SJSA1 (cell line): ENCODE measurements at places on chromosomes 2 and 18. TPM values are rescaled to one million over a fixed set of nuclear protein-coding genes. Genes with fewer than 3 reads are reported as not detected.
A peak's percentile ranks its signal among the peaks of the same experiment; 100 is the strongest.

- no peak for DNase-seq
- no peaks in the 10 kb centered on the region for H3K27me3 ChIP-seq
- no peak overlapping the region for H3K4me3 ChIP-seq
- no peak overlapping the region for H3K27ac ChIP-seq
- H3K36me3 ChIP-seq = no peaks in the 10 kb centered on the region
Measured at GRCh38 chr2:19866771-19867170, 35.0 kb downstream of the TTC32 start.

DNA sequence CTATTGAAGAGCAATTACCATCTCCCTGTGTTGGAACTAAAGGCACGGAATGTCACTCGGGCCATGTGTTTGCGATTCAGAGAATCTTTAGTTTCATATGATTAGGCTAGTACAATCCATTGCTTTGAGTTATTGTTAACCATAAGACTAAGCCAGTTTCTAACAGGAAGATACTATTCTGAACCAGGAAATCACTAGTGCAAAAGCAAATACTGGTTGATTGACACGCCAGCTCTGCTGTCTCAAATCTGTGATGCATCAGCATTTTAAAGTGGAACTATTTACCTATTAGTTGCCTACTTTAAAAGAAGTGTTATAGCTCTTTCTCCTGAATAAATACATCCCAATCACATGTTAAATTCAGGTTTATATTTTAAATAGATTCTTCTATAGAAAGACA, 61.9 kb downstream of the AFTPH start:
- no peak overlapping the region for H3K27ac ChIP-seq
- no peaks in the 10 kb centered on the region for H3K4me1 ChIP-seq
- DNase-seq = no peak

- H3K27ac ChIP-seq = peak overlapping the region; percentile 91
- peak; percentile 70 for DNase-seq
Measured at GRCh38 chr2:240874715-240875227, 6.1 kb downstream of the AGXT start.

DNA sequence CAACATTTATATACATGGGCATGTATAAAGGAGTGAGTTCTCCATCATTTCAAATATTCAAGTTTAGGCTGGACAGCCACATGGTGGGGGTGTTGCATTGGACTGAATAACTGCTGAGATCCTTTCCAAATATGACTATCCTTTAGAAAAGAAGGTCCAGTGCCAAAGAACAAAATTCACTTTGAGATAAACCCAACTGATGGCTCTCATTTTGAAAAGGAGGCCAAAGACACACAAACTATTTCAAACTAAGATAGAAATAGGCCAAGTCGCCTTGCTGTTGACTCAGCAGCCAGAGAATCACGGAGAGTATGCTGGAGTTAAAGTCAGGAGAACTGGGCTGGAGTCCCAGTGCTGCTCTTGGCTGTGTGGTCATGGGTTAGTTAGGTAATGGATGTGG, 204.5 kb upstream of the LRATD1 start:
- no peaks in the 10 kb centered on the region for H3K36me3 ChIP-seq
- no peak overlapping the region for H3K27ac ChIP-seq
- no peak overlapping the region for H3K4me3 ChIP-seq
- no peaks in the 10 kb centered on the region for H3K4me1 ChIP-seq

DNA sequence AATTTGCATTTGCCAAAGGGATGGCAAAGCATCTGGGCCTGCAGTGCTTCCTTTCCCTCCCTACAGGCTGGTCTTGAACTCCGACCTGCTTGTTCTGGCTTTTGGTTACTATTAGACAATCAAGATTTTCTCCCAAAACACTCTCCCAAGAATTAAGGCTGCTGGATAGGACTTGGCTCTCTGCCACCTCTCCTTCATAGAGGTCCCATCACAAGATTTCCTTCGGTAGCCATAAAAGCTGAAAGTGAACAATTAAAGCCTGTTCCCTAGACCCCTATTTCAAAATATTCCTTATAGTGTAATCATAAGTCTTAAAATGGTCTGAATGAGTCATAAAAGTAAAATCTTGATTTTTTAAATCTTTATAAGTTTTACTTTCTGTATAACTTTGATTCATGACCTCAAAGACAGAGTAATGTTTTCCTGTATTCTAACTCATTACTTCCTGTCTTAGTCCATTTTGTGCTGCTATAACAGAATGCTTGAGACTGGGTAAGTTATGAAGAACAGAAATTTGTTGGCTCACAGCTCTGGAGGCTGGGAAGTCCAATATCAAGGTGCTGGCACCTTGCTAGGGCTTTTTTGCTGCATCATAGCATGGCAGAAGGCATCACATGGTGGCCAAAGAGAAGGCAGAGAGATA, 37.8 kb upstream of the TNP1 start:
- H3K4me1 ChIP-seq = no peaks in the 10 kb centered on the region
- H3K27ac ChIP-seq = no peak overlapping the region
- DNase-seq = no peak

DNA sequence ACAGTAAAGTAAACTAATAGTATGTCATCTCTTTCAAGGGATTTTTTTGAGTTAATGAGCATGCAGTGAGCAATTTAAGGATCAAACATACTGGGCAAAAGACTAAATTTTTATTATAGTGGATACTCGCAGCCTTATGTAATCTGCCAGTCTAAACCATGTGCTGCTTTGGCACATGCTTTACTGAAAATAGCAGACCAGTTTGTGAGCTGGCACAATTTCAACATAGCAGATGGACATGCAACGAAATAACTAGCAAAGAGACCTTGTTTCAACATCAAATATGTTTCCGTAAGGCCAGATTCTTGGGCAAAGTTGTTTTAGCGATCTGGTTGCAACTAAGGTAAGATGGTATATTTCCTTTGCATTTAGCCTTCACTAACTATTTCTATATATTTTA, 807.3 kb downstream of the NR4A2 start:
- H3K27me3 ChIP-seq = no peaks in the 10 kb centered on the region
- no peaks in the 10 kb centered on the region for H3K4me1 ChIP-seq
- no peak for DNase-seq
- H3K27ac ChIP-seq = no peak overlapping the region

DNA sequence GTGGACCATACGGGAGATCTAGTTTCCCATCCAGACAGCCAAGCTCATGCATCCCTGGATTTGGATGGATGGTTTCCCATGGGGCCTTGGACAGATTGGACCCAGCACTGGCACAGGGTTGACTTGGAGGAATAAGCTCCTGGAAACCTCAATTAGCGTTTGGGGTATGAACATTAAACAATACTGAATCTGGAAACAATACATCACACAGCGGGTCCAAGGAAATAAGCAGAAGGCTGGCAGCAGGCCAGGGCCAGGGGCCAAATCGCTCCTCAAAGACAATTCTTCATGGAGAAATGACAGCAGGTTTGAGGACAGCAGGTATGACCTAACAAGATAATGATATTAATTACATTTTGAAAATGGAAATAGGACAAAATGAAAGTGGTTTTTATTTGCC, 540.6 kb downstream of the RIT2 start:
- no peaks in the 10 kb centered on the region for H3K4me1 ChIP-seq
- H3K27me3 ChIP-seq = no peaks in the 10 kb centered on the region
- no peak for DNase-seq
- no peak overlapping the region for H3K27ac ChIP-seq
- H3K4me3 ChIP-seq = no peak overlapping the region

GRCh38 chr2:27922842-27923241, 32.3 kb downstream of the BABAM2 start:
- no peak overlapping the region for H3K27ac ChIP-seq
- DNase-seq = no peak
- no peak overlapping the region for H3K4me3 ChIP-seq
- H3K36me3 ChIP-seq = no peaks in the 10 kb centered on the region

Gene KLHL29
- 1.1 and 1.9 TPM in 2 replicates for total RNA-seq

Gene PDE1A
- not detected in 2 replicates for total RNA-seq

Gene SH2D6
- not detected in 2 replicates for total RNA-seq

Gene ACTG2
- 78.8 and 135 TPM in 2 replicates for total RNA-seq

Gene MC2R
- total RNA-seq = not detected in 2 replicates

DNA sequence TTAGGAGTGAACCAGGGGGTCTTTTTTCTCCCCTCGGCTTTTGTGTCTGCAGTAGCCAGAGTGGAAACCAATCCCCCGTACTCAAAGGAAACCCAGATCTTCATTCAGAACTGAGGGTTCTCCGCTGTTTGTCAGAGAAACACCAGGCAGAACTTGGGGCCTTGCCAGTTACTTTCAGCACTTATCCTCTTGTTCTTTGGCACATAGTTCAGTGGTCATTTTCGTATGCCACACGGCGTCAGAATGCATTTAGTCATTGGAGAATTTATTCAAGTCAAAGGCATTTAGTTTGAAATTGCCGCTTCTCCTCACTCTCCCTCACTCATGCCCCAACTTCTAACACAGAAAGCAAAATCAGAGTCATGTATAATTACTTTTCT, 102.9 kb downstream of the CABLES1 start:
- peaks cover 22% of the 10 kb centered on the region for H3K4me1 ChIP-seq
- DNase-seq = peak; percentile 56
- peak overlapping the region; percentile 11 for H3K4me3 ChIP-seq
- no peaks in the 10 kb centered on the region for H3K27me3 ChIP-seq

Gene ATP6V1B1
- total RNA-seq = not detected in 2 replicates

- H3K27me3 ChIP-seq = no peaks in the 10 kb centered on the region
- H3K4me1 ChIP-seq = peaks cover 22% of the 10 kb centered on the region
- DNase-seq = no peak
- peaks cover 5% of the 10 kb centered on the region; the same call in 1 of the 2 replicates for H3K36me3 ChIP-seq
- no peak overlapping the region for H3K4me3 ChIP-seq
Measured at GRCh38 chr2:85307527-85307897, 20.3 kb downstream of the TGOLN2 start.

- no peaks in the 10 kb centered on the region; the same call in 1 of the 2 replicates for H3K27me3 ChIP-seq
- H3K36me3 ChIP-seq = no peaks in the 10 kb centered on the region
Measured at GRCh38 chr2:216735668-216736067, 40.3 kb upstream of the IGFBP5 start.

Gene MYL12B
- 561 and 830 TPM in 2 replicates for total RNA-seq

GRCh38 chr18:48106976-48107781, 176.7 kb upstream of the SMAD2 start:
- H3K4me1 ChIP-seq = no peaks in the 10 kb centered on the region
- H3K36me3 ChIP-seq = no peaks in the 10 kb centered on the region
- DNase-seq = no peak
- peaks cover 65% of the 10 kb centered on the region for H3K27me3 ChIP-seq
- H3K4me3 ChIP-seq = no peak overlapping the region

GRCh38 chr2:111053825-111054515, 66.7 kb upstream of the BCL2L11 start:
- H3K4me1 ChIP-seq = no peaks in the 10 kb centered on the region
- H3K27ac ChIP-seq = no peak overlapping the region
- DNase-seq = no peak

Gene KCNJ13
- not detected in 2 replicates for total RNA-seq

Gene CDK15
- total RNA-seq = 11.6 and 29.4 TPM in 2 replicates

- no peaks in the 10 kb centered on the region for H3K4me1 ChIP-seq
- no peak overlapping the region for H3K27ac ChIP-seq
- H3K36me3 ChIP-seq = no peaks in the 10 kb centered on the region
- no peak overlapping the region for H3K4me3 ChIP-seq
- DNase-seq = no peak
Measured at GRCh38 chr2:166727095-166727494, 161.2 kb upstream of the XIRP2 start.

DNA sequence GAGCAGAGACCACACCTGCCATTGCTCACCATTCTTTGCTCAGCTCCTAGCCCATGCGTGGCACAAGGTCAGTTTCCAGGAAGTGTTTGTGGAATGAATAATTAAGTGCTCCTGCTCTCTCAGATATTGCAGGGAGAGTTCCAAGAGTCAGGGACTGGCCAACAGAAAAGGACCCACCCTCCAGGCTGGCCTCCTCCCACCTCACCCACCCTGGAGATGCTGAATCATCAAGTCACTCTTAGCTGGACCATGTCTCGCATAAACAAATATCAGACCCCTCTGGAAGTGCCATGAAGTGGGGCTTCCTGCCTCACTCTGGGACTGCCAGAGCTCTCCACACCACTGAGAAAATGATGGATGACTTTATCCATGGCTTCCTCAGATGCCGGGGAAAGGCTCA, 256.0 kb downstream of the TNS1 start:
- H3K27me3 ChIP-seq = no peaks in the 10 kb centered on the region
- H3K27ac ChIP-seq = no peak overlapping the region
- H3K4me1 ChIP-seq = no peaks in the 10 kb centered on the region
- H3K4me3 ChIP-seq = no peak overlapping the region
